ENCODE measurements at places on chromosomes 7 and 10. TPM values are rescaled to one million over a fixed set of nuclear protein-coding genes. Genes with fewer than 3 reads are reported as not detected.

DNA sequence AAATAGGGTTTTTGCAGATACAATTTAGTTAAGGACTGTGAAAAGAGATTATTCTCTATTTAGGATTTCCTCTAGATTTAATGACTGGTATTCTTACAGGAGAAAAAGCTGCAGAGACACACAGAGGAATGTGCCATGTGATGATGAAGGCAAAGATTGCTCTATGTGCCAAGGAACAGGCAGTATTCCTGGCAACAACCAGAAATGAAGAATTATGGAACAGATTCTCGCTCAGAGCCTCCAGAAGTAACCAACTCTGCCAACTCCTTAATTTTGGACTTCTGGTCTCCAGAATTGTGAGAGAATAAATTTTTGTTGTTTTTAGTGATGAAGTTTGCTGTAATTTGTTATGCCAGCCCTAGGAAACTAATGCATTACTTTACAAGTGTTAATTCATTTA lies 307.6 kb upstream of the SEMA3A start:
- no peak overlapping the region for H3K27ac ChIP-seq
- no peaks in the 10 kb centered on the region for H3K36me3 ChIP-seq
- DNase-seq = no peak
- no peaks in the 10 kb centered on the region for H3K27me3 ChIP-seq
- no peaks in the 10 kb centered on the region for H3K4me1 ChIP-seq
- H3K4me3 ChIP-seq = no peak overlapping the region

GRCh38 chr7:108805808-108806397 lies 236.2 kb downstream of the DNAJB9 start:
- no peaks in the 10 kb centered on the region for H3K36me3 ChIP-seq
- no peak for DNase-seq
- H3K4me3 ChIP-seq = no peak overlapping the region
- no peaks in the 10 kb centered on the region for H3K4me1 ChIP-seq

DNA sequence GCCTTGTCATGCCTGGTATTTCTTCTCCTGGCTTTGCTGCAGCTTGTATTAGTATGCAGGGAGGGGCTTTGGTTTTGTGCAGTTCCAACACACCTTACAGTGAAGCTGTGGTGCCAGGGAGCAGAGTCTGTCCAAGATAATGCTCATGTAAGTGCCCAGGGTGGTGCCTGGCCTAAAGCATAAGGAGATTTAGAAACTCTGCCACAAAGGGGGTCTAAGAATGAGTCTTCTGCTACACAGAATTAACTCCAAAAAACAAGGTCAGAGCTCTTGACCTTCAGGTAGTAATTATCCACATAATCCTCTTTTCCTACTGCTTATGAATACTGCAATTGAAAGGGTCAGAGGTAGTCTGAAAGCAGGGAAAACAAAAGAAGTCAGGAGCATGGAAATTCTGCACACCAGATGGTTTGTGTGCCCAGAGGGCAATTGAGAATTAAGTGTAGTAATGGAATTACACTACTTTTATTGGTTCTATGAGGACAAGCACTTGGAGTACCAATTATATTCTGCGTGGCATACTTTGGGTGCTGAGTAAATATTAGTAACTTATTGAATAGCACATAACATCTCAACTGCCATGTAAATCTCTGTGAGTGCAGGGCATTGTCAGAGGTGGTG lies 121.5 kb downstream of the KAT6B start:
- H3K27me3 ChIP-seq = no peaks in the 10 kb centered on the region
- H3K36me3 ChIP-seq = no peaks in the 10 kb centered on the region
- DNase-seq = no peak
- no peak overlapping the region for H3K4me3 ChIP-seq
- H3K4me1 ChIP-seq = no peaks in the 10 kb centered on the region

Gene OPN1SW
- not detected for total RNA-seq

Gene TRPV5
- not detected for total RNA-seq

DNA sequence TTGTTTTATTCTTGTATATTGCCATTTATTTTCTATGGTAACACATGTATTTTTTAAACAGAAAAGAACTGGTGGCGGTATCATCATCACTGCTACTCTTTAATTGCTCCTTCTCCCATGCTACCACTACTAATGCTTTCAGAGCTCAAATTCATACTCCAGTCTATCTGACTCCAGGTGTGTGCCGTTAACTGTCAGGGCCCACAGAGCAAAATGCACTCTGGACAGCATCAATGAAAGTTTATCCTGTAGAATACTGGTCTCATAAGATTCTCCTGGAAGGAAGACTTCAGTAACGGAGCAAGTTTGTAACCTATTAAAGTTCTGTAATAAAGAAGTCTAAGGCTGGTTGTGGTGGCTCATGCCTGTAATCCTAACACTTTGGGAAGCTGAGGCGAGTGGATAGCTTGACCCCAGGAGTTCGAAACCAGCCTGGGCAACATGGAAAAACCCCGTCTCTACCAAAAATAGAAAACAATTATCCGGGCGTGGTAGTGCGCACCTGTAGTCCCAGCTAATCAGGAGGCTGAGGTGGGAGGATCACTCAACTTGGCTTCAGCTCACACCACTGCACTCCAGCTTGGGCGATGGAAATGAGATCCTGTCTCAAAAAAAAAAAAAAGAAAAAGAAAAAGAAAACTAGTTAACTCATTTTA lies 18.4 kb downstream of the ZNRF2 start:
- H3K36me3 ChIP-seq = no peaks in the 10 kb centered on the region
- no peak overlapping the region for H3K4me3 ChIP-seq
- H3K27ac ChIP-seq = no peak overlapping the region
- H3K27me3 ChIP-seq = no peaks in the 10 kb centered on the region

Gene FBXL13
- total RNA-seq = 1.9 TPM

GRCh38 chr10:47388879-47389278 lies 4.8 kb upstream of the ZNF488 start:
- no peak overlapping the region for H3K27ac ChIP-seq
- peaks cover 7% of the 10 kb centered on the region for H3K4me1 ChIP-seq
- no peak overlapping the region for H3K4me3 ChIP-seq
- DNase-seq = no peak
- H3K27me3 ChIP-seq = no peaks in the 10 kb centered on the region

Gene CUL1
- total RNA-seq = 31.5 TPM

Gene FEZF1
- not detected for total RNA-seq

Gene CACNB2
- total RNA-seq = 9.8 TPM

Gene TMEM60
- total RNA-seq = 13.8 TPM

DNA sequence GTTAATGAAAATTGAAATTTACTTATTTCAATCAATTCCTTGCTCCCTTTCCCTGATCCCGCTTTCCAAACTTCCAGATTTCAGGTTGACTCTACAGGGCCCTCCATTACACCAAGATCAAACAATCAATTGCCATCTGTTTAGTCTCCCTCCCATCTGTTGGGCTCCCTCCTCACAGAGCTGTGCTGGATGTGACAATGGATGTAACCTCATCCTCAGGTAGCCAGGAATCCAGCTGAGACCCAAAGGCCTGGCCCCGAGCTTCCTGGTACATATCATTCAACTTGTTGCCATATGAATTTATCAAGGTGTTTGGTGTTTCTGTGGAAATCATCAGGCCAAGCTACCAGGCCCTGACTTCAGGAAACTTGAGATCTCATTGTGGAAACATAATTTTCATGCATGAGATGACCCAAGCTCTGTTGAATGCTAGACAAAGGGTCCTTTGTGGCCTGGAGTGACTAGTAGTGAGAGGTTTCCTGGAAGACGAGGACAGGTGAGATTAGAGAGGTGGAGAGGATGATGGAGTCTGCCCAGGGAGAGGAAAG lies 148.6 kb upstream of the PDE1C start:
- H3K27ac ChIP-seq = no peak overlapping the region
- no peaks in the 10 kb centered on the region for H3K27me3 ChIP-seq
- no peaks in the 10 kb centered on the region for H3K36me3 ChIP-seq
- H3K4me1 ChIP-seq = no peaks in the 10 kb centered on the region
- no peak for DNase-seq

DNA sequence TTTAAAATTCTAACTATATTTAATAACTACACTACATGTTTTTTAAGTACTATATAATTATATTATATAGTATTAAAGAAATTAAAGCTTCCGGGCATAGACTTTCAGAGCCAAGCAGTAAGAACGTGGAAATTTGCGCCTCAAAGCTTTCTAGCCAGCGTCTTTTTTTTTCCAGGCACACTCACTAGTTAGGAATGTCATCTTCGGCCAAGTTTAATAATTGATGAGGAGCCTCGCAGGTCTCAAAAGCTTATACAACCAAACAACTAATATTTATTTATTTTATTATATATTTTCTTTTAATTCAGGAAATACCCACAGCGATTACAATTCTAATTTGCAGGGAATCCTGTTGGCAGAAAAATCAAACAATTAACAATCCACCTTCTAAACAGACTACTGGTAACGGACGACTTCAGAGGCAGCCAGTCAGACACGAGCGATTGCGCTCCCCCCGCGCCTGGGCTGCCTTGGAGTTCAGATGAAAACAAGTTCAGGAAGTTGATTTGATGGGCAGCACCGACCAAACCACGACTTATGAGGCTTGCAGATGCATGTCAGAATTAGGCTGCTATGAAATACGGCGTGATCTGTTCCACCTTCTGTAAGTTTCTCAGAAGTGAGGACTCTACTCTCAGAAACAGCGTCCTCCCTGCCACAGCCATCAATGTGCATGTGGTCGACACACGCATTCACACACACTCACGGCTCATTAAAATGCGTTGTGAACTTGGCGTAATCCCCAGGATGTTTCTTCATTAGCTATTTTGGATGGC lies 431.8 kb upstream of the MGMT start:
- H3K36me3 ChIP-seq = no peaks in the 10 kb centered on the region
- H3K4me1 ChIP-seq = no peaks in the 10 kb centered on the region
- DNase-seq = no peak
- no peak overlapping the region for H3K4me3 ChIP-seq
- H3K27ac ChIP-seq = no peak overlapping the region
- H3K27me3 ChIP-seq = peaks cover 19% of the 10 kb centered on the region

Gene CALN1
- total RNA-seq = 33.3 TPM

Gene HMX2
- not detected for total RNA-seq

- DNase-seq = peak; percentile 99
- H3K4me3 ChIP-seq = peak overlapping the region; percentile 29
- H3K36me3 ChIP-seq = no peaks in the 10 kb centered on the region
- H3K4me1 ChIP-seq = peaks cover 8% of the 10 kb centered on the region
- peak overlapping the region; percentile 78 for H3K27ac ChIP-seq
- H3K27me3 ChIP-seq = no peaks in the 10 kb centered on the region
Measured at GRCh38 chr7:75611557-75612178, 119.5 kb downstream of the SPDYE5 start.

- H3K27me3 ChIP-seq = no peaks in the 10 kb centered on the region
- no peak overlapping the region for H3K27ac ChIP-seq
- H3K36me3 ChIP-seq = no peaks in the 10 kb centered on the region
- no peaks in the 10 kb centered on the region for H3K4me1 ChIP-seq
- no peak overlapping the region for H3K4me3 ChIP-seq
Measured at GRCh38 chr10:49168171-49168540, 20.0 kb downstream of the TMEM273 start.
